Left ventricle myocardium superior (tissue), 1 donor: ENCODE measurements at places on chromosomes 12 and 14.

DNA sequence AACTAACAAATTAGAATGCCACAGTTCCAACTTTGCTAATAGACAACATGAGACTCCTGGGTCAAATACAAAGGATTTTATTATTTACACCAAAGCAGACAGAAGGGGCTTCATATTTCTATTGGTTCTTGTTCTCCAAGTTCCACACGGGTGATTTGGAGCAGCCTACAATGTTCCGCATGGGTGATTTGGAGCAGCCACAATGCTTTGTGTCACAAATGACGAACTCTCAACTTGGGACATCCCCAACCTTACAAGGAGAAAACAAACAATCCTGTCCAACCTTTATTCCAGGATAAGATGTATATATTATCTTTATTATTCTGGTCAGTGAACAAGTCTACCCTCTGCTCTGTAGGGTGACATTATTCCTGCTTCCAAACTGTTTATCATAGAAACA lies 694.3 kb upstream of the MGAT4C start:
- no peak for DNase-seq

GRCh38 chr14:105979446-105979845 lies 453.1 kb downstream of the TMEM121 start:
- no peak for DNase-seq

DNA sequence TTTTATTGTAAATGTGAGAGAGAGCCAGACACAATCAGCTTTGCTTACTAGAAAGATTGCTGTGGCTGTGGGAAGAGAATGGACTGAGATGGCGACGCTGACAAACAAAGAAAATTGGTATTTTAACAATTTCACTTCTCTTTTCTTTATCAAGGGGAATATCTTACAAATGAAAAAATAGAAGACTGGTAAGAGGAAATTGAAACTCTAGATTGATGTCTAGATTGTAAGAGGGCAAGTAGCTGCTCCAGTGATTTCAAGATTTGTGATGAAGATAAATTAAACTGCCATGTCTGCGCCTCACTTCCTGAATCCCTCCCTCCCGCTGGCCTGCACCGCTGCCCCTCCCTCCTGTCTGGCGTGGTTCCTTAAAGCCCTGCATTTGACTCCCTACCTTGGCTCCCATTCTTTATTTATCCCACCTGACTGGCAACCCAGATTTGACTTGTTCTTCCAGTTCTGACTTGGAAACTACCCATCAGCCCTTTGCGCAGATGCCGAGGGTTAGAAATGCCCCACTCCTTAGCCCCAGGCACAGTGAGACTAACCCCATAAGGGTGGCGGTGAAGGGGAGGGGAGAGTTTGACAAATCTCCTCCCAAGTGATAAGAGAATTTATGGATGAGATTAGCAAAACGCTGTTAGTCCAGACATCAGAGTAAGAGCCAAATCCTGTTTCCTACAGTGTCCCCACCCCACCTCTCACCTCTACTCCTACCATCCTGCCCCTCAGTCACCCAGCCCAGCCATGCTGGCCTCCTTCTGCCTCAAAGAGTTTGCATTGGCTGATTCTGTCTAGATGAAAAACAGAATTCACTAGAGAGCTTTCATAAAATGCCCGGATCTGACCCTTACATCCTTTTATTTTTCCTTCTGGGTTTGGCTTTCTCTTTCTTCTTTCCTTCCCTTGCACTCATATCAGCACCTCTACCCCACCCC lies 125.3 kb upstream of the ATF7IP start:
- no peak for DNase-seq

GRCh38 chr14:21965042-21965441 lies 291.4 kb upstream of the OR4E1 start:
- no peak for DNase-seq

GRCh38 chr14:59107819-59108218 lies 80.6 kb upstream of the DAAM1 start:
- no peak for DNase-seq

- peak; percentile 83 for DNase-seq
Measured at GRCh38 chr14:102516531-102517391, 7.2 kb upstream of the ANKRD9 start.

GRCh38 chr12:118124333-118124874 lies 11.5 kb upstream of the PEBP1 start:
- DNase-seq, result no peak

- DNase-seq, result no peak
Measured at GRCh38 chr12:93663729-93664084, 13.5 kb upstream of the CRADD start.

DNA sequence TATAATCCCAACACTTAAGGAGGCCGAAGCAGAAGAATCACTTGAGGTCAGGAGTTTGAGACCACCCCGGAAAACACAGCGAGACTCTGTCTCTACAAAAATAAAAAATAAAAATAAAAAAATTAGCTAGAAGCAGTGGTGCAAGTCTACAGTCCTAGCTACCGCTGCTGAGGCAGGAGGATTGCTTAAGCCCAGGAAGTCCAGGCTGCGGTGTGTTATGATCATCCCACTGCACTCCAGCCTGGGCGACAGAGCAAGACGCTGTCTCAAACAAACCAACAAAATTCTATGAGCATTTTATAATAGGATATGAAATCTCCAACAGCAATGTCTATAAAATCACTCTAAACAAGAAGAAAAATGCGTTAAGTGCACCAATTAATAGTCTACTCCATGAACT lies 75.3 kb downstream of the PPP1R12A start:
- DNase-seq, result no peak

- DNase-seq, result peak; percentile 87
Measured at GRCh38 chr12:53508534-53509170, 1.4 kb upstream of the NPFF start.

DNA sequence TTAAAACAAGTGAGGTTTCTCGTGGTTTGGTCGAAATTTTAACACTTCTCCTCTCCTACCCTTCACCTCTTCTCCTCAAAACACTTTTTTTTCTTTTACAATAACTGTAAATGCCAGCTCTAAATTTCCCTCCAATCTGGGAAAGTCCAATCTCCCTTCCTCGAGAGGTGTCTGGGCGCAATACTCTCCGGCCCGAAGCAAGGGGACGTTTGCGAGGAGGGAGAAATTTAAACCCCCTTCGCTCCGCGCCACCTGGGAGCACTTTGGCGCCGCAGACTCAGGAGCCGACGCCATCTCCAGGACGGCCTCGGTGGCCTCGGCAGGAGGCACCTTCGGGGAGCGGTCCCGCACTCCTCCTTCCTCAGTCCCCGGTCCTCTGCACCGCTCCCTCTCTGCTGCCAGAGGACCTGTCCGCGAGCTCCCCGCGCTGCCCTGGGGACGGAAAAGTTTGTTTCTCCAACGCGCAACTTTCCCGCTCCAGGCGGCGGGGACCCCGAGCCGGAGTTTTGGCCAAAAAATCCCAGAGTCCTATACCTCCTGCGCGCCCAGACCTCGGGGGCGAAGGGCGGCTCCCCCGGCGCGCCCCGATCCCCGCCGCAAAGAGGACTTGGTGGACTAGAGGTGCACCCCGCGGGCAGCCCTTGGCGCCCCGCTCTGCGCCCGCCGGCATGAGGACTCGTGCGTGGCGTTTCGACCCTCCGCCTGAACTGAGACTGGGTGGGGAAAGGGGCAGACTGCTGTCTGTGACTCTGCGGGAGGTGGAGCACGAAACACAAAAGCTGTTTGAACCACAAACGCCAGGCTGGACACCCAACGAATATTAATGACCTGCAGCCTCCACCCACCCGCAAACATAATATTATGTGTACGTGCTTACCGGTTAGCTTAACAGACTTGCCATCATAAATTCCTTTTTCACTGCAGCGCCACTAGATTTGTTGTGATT lies 95.2 kb upstream of the HMGA2 start:
- no peak for DNase-seq

DNA sequence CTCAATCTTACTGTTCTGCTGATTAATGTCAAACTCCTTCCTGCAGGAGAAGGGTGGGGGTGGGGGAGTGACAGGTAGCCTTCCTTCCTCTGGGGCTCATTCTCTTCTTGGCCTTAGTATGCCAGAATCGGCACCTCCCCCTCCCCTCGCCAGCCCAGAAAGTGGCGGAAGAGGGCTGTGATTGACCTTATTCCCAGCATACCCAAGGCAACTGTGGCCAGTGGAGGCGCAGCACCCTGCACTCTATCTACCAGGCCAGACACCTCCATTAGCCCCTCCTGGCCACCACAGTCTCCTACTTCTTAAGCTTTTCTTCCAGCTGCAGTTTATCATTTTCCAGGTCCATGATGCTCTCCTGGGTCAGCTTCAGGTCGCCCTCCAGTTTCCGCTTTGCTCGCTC lies 15.5 kb downstream of the MYH6 start:
- no peak for DNase-seq

- peak; percentile 61 for DNase-seq
Measured at GRCh38 chr12:3231399-3231876, 154.3 kb downstream of the TSPAN9 start.

- no peak for DNase-seq
Measured at GRCh38 chr12:58966939-58967338, 46.6 kb upstream of the LRIG3 start.

DNA sequence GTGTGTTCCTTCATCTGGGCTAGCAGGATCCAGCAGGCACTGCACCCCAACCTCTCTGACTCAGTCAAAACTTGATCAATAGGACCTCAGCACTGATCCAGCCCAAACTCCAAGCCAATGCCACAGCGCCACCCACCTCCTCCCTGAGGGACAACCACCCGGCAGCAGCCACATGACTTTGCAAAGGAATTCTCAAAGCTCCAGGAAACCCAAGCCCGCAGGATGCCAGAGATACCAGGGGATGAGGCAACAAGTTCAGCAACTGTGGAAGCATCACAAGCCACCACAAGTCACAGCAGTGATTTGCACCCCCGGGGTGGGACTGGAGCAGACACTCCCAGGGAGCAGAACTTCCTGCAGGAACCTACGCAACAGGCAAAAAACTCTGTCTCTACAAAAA lies 37.3 kb downstream of the ACTN1 start:
- DNase-seq, result peak; percentile 48

DNA sequence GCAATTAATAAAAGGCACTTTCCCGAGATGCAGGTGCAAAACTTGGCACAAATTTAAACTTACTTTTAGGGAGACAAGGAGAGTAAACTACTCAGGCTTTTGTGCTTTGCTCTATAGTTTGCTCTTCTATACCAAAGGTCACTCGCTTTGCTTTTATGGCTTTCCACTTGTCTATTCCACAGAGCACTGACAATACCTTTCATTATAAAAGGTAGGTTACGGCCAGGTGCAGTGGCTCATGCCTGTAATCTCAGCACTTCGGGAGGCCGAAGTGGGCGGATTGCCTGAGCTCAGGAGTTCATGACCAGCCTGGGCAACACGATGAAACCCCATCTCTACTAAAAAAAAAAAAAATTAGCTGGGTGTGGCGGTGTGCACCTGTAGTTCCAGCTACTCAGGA lies 32.9 kb downstream of the ALKBH1 start:
- DNase-seq, result no peak

- no peak for DNase-seq
Measured at GRCh38 chr12:81022531-81022930, 55.3 kb upstream of the ACSS3 start.

DNA sequence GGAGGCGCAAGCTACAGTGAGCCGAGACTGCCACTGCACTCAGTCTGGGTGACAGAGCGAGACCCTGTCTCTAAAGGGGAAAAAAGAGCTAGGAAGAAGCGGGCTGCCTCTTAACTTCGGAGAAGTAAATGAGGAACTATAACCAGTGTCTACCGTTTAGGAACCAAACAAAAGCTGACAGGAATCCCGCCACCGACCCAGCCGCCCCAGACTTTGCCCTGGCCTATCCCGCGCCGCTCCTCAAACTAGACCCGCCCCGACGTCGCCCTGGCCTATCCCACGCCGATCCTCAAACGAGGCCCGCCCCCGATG lies 568 bp upstream of the SIVA1 start:
- DNase-seq, result no peak

DNA sequence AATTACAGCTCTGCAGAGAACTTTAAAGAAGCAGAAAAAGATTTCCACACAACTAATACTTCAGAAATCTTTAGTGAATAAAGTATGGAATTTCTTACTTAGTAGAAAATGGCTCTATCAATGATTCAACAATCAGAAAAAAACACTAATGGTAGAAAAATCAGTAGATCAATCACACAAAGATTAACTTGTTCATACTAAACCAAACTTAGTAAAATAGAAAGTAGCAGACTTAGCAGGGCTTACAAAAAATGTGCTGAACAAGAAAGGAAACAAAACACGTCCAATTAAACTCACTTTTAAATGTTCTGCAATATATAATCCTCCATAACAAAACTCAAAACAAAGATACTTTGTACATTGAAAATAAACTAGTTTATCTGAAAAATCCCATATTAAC lies 38.9 kb downstream of the CEP128 start:
- DNase-seq, result no peak

- DNase-seq, result no peak
Measured at GRCh38 chr12:75944097-75944904, 87.3 kb downstream of the PHLDA1 start.

DNA sequence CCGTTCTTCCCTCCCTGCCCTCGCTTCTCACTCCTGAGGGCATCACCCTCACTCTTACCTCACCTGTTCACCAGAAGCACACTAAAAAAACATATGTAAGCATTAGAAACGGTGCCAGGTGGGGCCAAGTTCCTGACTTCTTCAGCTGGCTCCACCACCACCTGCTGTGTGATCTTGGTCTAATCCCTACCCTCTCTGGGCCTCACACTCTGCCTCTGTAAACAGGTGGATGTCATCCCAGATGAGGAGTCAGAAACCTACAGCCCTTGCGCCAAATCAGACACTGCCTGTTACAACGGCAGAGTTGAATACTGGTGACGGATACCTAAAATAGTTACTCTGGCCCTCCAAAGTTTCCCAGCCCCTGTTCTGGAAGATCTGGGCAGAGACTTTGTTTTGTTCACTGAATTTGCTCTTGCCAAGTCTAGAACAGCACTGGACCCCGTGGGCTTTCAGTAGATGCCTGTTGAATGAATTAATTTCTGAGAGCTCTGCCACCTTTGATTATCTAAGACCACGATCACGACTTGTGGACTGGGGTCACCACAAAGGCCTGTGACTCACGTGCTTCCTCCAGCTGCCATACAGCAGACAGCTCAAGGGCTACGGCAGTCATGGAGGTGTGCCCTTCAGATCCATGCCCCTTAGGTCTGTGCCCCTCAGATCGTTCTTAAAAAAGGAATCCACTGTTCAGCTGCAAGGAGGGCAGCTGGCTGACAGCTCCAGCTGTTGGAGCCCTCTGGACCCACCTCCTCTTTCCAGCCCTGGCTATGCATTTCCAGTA lies 71.9 kb downstream of the GSC start:
- DNase-seq, result no peak

DNA sequence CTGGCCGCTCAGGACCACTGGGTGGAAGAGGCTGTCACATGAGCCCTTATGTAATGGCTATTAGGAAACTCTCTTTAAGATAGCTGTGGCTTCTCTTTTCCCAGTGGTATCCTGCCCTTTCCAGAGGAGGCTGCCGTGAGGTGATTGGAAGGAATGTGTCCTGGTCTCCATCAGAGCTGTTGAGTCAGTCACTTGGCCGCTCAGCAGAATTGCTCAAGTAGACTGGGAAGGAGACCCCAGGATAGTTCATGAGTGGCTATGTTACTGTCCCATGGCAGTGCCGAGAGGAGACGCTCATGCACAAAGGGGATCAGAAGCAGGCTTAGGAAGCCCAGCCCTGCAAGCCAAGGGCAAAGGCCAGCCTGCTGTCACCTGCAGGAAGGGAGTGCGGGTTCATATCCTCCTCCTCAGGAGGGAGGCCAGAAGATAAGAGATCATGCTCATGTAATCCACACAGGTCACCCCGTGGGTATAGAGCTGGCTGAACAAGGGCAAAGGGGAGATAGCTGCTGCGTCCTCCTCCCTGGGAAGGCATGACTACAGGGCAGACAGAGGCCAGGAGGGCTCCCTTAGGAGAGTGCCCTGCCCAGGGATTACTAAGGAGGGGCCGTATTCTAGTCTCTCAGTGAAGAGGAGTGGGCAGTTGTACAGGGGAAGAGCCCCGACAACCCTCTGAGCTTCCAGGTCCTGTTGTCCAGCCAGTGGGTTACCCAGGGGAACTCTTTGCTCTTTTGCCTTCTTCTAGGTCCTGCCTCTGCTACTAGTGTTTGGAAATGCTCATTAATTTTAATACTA lies 137.0 kb upstream of the MAX start:
- DNase-seq, result no peak
